Activated naive CD8-positive, alpha-beta T cell treated with anti-CD3 and anti-CD28 coated beads, Interleukin-2, amount 10 ng/mL, durations not matched to agents 7 days and 5 days (primary cell): ENCODE measurements at places on chromosomes 16 and 17. TPM values are rescaled to one million over a fixed set of nuclear protein-coding genes. Genes with fewer than 3 reads are reported as not detected.

DNA sequence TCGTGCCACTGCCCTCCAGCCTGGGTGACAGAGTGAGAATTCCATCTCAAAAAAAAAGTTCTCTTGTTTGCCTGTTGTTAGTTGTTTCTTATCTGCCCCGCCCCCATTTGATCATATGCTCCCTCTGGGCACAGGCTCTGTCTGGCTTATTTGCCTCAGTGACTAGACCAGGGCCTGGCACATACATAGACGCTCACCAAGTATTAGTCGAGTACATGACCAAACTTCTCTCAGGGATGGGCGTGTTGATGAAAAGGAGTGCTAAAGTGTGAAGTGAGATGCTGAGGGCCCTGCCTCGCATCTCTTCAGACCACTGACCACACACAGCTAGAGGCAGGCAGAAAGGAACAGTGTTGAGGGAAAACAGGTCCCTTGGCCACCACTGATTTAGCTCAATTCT, 3.3 kb upstream of the HELZ start:
- DNase-seq, result no peak

The CD300LB gene
- not detected for total RNA-seq

The CD79B gene
- 17.0 TPM for total RNA-seq

The BICDL2 gene
- 1.6 TPM for total RNA-seq

The MYO15A gene
- total RNA-seq, result 1.0 TPM
